COR-L47 (cell line): ENCODE measurements at places on chromosomes 7 and 10.
A peak's percentile ranks its signal among the peaks of the same experiment; 100 is the strongest.

GRCh38 chr7:123231021-123232000 lies 31.5 kb upstream of the SLC13A1 start:
- DNase-seq: peak; percentile 31

DNA sequence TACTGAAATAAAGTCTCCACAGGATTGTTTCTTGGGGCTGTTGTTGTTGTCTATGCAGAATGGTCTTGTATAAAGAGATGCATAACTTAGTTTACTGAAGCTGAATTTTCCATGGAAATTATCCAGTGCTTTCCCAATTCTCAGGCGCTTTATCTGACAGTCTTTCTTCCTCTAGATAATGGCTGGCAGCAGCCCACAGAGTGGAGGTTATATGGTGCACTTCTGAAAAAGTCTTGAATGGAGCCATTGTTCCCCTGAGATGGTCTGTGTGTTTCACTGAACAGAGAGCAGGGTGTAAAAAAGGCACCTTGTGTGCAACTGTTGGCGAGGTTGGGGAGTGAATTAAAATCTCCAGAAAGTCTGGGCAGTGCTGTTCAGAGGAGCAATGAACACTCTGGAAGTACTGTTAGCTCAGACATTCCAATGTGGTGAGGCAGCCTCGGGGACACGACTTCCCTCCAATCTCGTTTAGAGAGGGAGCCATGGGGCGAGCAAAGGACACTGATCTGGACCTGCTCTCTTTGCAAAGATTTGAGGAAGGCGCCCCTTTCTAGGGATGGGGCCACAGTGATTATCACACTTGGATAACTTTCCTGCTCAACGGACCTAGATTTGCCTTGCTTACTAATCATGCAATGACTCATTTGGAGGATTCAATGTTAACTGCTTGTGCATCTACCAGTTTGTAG lies 2.0 kb upstream of the PLCE1 start:
- no peak for DNase-seq

DNA sequence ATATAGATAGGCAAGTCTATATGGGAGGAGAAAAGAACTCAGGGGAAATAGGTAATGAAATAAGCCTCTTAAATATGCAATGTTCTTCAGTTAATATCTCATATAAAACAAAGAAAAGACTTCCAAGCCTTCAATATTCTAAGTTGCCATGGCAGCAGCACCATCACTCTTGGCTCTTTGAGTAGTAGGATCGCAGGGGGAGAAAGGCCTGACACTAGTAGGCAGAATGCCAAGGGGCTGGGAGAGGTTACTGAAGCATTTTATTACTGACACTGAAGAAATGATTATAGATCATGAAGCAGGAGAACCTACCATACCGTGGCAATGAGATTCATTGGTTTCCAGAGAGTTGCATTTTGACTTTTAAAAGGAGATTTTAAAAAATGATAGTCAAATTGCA lies 193.9 kb downstream of the NXPH1 start:
- DNase-seq: peak; percentile 30

DNA sequence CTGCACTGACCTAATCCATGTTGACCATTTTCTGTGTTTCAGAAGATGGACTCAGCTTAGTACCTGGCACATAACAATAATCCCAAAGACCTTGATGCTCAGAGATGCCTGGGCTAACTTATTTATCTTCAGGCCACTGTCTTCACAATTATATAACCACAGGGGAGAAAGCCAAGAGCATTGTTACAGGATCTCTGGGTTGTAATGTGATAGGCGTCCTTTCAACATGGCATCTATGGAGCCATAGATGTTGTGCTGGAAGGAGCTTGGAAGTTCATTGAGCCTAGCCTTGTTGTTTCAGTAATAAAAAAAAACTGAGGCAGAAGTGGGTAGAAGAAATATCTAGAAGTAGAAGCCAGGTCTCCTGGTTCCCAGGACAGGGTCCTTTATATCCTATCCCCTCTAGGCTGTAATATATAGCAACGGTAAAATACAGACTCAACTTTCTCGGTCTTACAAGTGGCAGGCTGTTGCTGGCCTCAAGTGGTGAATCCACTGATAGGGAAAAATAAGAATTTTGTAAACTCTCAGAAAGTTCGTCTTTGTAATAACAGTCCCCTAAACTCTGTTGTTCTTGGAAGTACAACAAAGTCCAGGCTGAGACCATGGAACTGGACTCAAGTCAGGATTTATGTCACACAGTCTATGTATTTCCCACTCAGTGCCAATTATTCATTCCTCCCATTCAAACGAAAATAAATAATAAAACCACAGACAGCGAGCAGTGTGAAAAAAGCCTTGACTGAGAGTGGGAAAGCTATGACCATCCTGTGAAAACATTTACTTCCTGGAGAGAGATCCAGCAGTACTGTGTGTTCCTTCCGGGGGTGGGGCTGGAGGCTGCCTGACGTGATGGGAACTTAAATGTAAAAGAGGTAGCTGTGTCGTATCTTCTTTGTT lies 277.6 kb downstream of the REEP3 start:
- DNase-seq: no peak

GRCh38 chr7:66905278-66905677 lies 15.7 kb upstream of the TMEM248 start:
- DNase-seq: no peak

- no peak for DNase-seq
These were observed 224.5 kb downstream of the LRMDA start for GRCh38 chr10:75655791-75656451.

DNA sequence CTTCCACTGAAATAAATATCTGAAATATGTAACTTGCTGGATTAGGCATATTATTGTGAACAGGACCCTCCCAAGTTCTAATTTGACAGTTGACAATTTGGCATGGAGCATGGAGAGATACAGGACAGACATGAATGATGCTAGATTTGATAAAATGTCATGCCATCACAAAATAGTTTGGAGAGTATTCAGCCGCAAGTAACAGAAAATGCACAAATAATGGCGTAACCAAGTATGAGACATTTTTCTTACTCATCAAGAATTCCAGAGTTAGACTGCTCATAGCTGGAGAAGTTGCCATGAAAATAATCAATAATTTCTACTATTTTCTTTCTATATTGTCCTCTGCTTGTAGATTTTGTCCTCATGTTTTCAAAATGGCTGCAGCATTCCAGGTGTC lies 45.5 kb upstream of the GPAM start:
- DNase-seq: no peak

DNA sequence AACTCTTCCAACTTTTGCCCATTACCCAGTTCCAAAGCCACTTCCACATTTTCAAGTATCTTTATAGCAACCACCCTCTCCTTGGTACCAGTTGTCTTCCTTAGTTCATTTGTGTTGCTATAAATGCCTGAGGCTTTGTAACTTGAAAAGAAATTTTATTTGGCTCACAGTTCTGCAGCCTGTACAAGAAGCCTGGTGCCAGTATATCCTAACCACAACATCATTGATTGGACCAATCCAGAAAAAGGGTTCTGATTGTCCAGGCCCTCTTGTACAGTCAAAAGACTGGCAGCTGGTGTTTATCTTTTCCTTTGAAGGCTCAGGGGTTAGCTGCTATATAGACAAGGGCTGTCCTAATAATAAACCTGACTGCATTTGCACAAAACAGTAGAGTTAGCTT lies 21.1 kb upstream of the ABCC2 start:
- DNase-seq: no peak

- no peak for DNase-seq
These were observed 744 bp upstream of the BICC1 start for GRCh38 chr10:58511765-58512490.

DNA sequence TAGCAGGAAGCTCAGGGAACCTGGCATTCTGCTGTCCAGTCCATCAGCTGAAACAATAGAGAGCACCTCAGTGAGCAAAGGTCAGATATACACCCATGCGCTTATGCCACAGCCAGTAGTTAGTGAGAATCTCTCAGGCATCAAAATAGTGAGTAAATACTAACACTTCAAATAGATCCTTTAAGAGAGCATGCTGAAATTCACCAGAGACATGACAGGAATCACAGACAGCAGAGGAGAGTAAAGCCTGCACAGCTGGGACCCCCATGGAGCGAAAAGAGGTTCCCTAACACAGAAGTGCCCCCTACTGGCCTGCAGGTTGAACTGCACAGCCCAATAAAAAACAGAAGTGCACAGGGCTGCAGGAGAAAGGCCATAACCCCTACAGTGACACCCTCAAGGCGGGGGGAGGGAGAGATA lies 57.6 kb upstream of the ANTXRL start:
- no peak for DNase-seq

- no peak for DNase-seq
These were observed 152.5 kb upstream of the STK17A start for GRCh38 chr7:43430411-43430810.

DNA sequence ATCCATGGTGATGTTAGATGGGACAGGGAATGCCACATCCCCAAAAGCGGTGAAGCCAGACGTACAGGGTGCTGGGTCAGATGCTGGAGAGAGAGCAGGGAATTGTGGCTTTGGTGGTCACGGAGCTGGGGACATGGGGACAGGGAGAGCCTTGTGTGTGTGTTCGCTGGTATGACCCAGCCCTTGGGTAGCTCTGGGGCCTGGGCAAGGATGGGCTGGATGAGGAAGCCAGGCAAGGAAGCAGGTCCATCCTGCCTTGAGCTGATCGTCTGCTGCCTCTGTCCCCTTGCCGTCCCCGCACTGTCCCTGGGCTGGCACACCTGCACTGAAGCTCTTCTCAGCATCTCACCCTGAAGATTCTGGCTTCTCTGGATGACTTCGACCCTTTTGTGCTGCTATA lies 15.4 kb upstream of the CLDN4 start:
- DNase-seq: no peak

- DNase-seq: no peak
These were observed 113.3 kb downstream of the CPEB3 start for GRCh38 chr10:92177546-92177945.

DNA sequence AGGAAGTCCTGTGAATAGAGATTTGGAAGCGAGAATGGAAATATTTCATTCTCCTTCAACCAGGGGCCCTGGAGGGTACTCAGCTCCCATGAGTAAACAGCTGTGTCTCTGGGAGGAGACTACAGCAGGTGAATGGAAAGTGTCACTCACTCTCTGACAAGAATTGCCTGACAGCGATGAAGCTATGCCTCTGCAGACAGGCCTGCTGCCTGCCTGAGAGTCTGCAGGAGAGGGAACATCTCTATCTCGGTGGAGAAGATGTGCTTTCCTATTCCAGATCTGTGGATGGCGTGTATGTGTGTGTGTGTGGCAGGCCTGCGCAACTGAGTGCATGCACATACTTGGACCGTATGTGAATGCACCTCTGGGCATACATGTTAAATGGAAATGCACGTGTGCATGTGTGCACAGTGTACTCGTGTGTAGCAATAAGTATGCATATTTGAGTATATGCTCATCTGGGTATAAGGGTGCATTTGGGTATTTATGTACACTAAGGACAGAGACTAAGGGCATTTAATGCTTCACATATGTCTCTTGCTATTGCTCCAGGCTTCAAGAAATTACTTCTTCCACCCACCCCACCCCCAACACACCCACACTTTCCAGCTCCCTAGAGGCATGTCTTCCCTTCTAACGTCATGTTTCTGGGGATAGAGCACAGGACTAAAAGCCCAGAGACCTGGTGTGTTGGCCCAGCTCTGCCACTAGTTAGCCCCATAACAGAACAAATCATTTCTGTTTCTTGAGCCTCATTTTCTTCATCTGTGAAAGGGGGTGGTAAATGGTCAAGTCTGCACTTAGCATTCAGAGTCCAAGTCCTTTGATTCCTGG lies 4.6 kb upstream of the ADCYAP1R1 start:
- DNase-seq: no peak

DNA sequence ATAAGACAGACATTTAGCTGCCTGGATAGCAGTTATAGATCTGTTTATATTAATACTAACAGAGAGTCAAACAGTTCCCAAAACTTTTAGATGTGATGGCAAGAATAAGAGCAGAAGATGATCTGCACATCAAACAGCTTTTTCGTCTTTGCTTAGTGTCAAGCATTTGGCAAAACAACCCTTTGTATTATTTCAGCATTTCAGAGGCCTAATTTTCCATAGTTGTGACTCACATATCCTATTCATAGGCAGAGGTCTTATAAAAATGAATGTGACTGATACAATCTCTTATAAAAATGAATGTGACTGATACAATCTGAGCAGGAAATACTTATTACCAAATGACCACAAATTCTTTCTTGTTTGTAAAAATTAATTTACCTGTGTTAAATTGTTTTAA lies 71.2 kb downstream of the LRRTM3 start:
- DNase-seq: no peak

GRCh38 chr7:116273283-116273917 lies 63.1 kb downstream of the TES start:
- DNase-seq: no peak

GRCh38 chr7:90951986-90952954 lies 312.0 kb upstream of the FZD1 start:
- DNase-seq: peak; percentile 56
